ENCODE measurements at places on chromosomes 1 and 21.

DNA sequence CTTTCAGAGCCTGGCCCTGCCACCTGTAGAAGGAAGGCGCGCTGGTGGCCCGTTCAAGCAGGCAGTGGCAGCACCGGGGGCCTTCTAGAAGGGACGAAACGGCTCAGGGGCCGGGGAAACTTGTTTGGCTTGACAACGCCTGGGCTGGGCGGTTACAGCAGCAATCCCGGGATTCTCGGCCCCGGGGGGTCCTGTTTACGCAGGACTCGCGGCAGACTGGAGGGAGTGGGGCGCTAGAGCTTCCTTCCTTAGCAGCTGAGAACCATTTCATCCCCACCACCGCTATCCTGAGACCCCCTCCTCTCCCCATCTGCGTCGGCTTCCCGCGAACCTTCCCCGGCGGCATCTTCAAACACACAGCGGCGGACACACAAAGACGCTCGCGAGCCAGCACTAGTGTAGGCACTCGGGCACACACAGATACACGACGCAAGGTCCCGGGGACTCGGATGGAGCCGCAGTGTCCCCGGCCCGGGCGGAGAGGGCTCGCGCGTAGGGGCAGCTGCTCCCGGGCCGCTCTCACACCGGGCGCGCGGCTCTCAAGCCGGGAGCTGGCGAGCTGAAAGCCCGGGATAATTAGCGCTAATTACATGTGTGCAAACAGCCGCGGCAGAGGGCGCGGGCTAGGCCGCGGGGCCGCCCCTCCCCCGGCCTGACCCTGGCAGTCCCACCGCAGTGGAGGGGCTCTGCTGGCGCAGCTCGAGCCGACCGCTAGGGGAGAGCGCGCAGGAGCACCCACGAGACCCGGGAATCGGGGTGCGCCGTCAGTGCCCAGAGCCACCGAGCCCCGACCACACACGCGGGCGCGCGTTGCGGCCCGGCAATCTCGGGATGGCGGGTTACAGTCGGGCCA is 271.4 kb downstream of the FOXD2 start:
- no peak for DNase-seq

- no peak for DNase-seq
Observed at GRCh38 chr1:61436016-61436415, 288.9 kb downstream of the TM2D1 start.

- DNase-seq: no peak
Observed at GRCh38 chr1:55423376-55423775, 208.2 kb upstream of the USP24 start.

DNA sequence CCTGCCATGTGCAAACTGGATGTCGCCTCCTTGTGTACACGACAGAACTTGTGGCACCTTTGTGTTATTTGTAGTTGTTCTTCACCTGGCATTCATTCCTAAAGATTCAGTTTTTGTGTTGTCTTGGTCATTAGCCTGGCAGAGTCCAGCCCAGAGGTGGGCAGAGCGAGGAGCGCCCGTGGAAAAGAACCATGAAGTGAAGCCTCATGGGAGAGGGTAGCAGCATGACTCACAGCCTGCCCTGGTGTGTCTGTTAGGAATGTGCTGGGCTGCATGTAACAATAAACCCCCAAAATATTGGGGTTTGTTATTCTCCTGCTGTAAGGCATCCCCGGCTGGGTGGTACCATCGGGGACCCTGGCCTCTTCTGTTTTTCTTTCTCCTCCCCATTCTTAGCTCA is 124.9 kb upstream of the TMEM51 start:
- no peak for DNase-seq

DNA sequence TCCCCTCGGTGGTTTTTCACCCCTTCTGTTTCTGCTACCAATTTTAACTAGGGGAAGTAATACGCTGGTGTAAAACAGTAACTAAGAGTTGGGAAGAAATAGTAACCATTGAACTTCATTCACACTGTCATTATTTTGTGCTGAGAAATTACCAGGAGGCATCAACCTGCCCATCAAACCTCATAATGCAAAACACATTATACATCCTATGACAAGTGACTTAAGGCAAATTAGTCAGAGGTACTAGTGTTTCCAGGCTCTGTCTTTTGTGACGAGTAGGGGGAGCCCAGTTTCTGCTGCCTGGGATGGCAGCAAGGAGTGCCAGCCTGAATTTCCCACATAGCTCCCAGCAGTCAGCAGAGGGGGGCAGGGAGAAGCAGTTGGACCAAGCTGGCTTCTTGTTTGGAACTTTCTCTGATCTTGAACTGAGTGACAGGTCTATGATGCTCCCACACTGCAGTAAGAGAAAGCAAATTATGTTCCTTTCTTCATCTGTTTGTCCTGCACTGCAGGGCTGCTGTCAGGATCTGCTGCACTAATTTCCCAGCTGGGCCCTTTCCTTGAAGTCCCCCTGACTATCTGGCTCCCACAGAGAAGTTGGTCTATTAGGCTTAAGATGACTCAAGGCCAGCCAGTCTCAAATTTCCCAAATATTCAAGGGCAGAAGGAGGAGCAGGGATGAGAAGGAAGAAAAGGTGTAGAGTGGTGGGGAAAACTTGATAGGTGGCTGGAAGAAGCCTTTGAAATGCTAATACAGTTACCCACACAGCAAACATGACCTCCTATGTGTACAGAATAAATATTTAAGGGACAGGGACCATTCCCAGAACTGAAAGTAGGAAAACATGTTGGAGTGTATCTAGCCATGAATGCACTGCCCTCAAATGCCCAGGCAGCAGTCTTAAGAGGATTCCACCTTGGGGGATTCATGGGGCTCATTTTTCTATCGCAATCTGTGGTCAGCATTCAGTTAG is 322.8 kb downstream of the SEC16B start:
- DNase-seq: no peak

DNA sequence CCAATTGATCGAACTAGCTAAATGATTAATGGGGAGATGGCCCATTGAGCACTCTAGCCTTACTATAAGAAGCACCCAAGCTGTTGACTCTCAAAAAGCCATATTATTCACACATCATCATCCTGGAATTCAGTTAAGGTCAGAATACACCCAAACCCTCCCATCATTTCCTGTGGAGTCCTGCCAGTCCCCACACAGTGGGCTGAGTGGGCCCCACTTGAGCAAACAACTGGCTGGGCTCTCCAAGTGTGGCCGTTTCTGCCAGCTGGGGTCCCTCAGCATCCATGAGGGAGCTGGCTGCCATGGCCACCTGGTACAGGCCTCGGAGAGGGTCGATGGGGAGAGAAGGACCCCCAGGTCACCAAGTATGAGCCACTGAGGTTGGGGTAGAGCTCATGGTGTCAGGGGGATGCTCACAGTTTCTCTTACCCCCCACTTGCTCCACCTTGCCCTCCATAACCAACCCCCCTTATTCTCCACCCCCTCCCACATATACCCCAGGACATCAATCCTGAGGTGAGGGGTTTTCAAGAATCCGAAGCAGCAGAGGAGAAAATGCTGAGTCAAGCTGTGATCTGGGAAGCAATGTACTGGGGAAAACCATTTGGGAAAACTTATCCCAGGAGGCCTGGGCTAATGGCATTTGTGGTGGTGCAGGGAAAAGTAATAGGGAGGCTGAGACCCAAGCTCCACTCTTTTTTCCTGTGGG is 60.3 kb downstream of the UBE2T start:
- DNase-seq: no peak

DNA sequence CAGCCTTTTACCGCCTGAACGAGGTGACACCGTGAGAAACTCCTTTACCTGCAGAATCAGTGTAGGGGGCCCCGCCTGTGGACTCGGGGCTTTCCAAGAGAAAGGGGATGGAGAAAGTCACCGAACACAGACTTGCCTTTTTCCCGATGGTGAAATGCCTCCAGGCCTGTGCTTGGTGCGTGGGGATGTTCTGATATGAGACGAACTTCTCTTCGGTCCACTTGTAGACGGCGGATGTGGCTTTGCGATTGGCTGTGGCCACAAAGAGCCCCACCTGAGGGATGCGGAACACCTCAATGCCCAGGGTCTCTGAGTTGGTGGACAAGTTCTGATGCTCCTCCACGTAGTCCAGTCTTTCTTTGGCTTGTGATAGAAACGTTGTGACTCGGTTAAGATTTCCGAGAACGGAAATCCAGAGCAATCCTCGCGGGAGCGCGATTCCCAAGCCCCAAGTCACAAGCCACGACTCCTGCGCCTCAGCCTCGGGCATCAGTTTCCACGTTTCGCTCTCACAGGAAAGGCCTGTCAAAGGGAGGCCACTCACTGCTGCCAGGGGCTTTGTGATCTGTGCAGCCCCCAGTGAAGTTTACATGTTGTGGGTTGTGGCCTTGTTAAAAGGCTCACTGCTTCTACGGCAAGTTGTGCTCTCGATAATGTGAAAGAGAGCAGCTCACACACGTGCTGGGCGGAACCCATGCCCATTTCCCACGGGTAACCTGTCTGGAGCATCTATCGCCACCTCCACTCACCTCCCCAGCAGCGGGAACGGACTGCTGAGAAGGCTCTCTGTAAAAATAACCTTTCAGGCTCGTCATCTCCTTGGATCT is 12.6 kb downstream of the KRTAP10-1 start:
- no peak for DNase-seq

GRCh38 chr1:18662286-18662639 is 31.6 kb downstream of the PAX7 start:
- DNase-seq: no peak

DNA sequence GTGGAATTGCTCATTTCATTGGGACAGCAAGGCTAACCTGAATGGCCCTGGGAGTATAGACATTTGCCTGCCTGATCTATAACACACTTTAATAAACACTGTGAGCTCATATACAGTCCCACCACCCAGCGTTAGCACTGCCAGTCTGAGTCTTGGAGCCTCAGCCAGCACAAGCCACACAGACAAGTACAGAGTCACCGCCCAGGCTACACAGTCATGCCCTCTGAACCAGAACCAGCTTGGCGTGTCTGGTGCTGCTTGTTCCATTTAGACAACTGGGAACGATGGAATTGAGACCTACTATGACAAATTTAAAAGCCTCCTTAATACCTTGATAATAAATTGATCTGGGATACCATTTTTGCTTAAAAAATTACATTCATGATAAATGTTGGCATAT is 31.6 kb downstream of the NID1 start:
- no peak for DNase-seq

GRCh38 chr1:24688621-24689195 is 45.6 kb downstream of the SRRM1 start:
- peak; percentile 87 for DNase-seq

GRCh38 chr1:171881442-171881841 is 40.1 kb downstream of the DNM3 start:
- no peak for DNase-seq

DNA sequence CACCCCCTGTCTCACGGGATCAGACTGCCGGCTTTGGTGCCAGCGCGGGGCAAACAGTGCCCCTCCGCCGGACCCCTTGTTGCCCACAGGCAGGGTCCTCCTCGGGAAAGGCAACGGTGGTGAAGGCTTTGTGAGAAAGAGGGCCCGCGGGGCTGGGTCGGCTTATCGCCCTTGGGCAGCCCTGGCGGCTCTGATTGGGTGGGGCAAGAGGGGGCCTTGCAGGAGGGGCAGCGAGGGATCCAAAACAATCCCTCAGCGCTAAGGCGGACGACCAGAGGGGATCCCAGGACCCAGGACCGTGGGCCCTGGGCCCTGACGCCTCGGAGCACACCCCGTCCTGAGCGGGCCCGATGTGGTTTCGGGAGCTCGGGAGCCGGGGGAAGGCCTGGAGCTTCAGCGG is 3.9 kb upstream of the ZNF678 start:
- DNase-seq: no peak

- DNase-seq: no peak
Observed at GRCh38 chr1:58942759-58943191, 158.9 kb upstream of the JUN start.

- DNase-seq: peak; percentile 24
Observed at GRCh38 chr21:17853393-17854275, 34.5 kb upstream of the C21orf91 start.

DNA sequence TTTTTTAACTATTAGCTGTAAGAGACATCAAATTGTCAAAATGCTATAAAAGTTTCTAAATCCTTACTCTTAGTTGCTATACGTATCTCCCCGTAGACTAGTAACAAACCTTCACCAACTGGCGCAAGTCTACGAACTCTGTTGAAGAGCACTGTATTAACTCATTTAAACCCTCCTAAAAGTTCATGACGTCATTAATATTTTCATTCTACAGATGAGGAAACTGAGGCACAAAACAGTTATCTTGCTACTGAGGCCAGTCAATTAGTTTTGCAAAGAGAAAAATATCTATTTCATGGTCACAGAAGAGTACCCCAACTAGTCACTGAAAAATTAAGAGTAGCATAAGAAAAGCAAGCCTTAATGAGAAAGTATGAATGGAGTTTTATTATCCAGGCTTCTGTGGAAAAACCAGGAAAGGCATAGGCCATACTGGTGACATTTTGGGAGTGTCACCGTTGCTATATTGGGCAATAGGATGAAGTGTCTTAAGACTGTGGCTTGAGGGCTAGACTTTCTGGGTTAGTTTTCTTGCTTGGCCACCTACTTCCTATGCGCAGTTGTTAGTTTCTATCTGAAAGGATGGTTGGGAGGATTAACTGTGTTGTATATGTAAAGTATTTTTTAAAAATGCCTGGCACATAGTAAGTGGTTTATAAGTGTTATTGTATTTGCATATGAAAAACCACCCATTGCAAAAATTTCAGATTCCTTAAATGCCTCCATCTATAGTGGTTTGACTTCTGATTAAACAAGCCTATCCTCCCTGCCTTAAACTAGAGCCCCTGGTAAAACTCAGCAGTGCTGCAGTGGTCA is 52.4 kb upstream of the SYT14 start:
- peak; percentile 35 for DNase-seq

GRCh38 chr1:56227886-56228285 is 351.5 kb downstream of the PLPP3 start:
- DNase-seq: no peak

DNA sequence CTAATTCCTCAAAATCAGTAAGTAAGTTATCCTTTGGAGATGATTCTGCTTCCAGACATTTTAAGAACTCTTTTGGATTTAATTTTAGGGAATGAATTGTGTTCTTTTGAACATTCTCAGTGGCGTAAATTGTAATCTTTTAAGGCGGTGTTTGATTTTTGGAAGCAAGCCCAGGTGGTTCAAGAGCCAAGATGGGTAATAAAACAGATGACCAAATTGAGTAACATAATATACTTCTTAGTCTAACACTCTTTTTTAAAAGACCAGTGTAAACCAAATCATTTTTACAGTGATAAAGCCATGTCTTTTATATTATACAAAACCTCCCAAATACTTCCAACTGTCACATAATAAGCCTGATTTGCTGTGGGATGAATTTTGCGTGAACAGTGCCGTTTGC is 133.8 kb downstream of the LRRC40 start:
- DNase-seq: no peak

GRCh38 chr1:7046891-7047290 is 261.6 kb downstream of the CAMTA1 start:
- no peak for DNase-seq

DNA sequence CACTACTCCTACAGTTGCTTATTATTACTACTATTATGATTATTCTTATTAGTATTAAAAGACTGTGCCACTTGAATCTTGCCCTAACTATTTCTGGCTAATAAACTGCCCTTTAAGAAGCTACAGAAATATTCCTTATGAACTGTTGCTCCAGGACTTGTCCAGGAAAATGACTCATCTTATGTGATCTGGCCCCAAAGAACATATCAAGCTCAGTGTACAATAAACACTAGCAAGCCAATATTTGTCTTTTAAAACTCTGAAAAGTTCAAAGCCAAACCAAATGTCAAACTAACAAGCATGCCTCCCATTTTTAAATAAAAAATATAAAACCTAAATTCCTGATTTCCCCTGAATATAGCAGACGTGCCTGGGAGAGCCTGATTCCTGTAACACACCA is 88.7 kb upstream of the SIM2 start:
- no peak for DNase-seq

GRCh38 chr1:214638459-214638807 is 35.4 kb downstream of the CENPF start:
- no peak for DNase-seq

All from suppressor macrophage treated with lipopolysaccharide for 4 hours (primary cell).